ENCODE measurements at places on chromosomes 7 and 10. TPM values are rescaled to one million over a fixed set of nuclear protein-coding genes. Genes with fewer than 3 reads are reported as not detected.

DNA sequence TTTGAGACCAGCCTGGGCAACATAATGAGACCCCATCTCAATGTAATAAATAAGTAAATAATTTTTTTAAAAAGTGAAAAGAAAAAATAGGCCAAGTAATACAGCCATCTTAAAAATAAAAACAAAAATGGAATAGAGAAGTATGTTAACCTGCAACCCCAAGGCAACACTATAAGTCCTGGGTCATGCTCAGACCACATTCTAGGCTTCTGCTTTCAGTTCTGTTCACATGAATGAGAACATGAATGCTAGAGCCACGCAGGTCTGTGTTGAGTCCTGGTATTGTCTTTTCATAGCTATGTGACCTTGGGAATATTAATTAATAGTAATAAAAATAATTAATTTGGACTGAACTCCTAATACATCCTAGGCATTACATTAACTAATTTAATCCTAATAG is 284.0 kb downstream of the AUTS2 start:
- DNase-seq: no peak

Gene FAM25A
- not detected for total RNA-seq

GRCh38 chr7:99928994-99929729 is at the start of gene GJC3:
Gene GJC3 (minus strand): TSS chr7:99929620. CDS start chr7:99929620, 0 bp downstream.
- DNase-seq: peak; percentile 52

DNA sequence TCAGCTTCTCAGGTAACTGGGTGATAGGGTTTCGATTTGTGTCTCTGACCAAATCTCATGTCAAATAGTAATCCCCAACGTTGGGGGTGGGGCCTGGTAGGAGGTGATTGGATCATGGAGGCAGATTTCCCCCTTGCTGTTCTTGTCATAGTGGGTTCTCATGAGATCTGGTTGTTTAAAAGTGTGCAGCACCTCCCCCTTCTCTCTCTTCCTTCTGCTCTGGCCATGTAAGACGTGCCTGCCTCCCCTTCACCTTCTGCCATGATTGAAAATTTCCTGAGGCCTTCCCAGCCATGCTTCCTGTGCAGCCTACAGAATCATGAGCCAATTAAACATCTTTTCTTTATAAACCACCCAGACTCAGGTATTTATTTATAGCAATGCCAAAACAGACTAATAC is 21.9 kb upstream of the SMURF1 start:
- DNase-seq: no peak

DNA sequence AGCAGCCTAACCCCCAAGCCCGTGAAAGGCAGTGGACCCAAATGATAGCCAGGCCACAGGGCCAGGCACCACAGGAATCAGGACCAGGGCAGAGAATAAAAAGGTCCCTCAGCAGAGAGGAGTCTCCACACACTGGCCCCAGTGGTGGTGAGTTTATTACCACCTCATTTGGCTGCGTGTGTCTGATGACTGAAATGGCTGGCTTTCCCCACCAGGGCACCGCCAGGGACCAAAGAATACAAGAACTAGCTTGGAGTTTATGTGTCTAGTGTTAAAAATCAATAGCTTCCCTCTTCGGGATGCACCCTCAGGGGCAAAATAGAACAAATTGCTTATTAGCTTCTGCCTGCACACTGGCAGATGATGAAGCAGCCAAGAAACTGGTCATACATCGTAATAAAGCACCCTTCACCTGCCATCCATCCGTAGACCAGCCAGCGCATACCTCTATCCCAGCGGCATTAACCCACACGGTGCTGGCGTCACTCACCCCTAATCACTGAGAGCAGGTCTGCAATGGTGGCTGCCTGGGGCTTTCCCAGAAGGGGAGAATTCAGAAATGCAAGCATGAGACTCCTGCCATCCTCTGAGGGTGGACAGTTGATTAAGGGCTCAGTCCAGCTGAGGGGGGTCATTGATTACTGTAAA is 223.7 kb upstream of the ZMIZ1 start:
- no peak for DNase-seq

DNA sequence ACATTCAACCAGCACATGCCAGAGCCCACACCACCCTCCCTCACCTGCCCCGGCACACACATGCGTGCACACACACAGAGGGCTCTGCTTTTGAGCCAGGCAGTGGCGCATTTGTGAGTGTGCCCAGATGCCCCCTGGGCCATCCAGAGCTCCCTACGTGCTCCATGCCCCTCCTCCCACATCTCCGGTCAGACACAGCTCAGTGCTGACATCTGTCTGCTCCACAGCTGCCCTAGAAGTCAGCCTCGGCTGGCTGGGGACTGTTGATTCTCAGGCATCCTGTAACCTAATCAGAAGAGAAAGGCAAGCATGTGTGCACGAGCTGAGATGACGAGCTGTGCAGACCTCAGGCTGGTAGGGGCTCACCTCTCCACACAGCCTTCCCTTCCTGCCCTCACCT is 135.1 kb downstream of the ZMIZ1 start:
- DNase-seq: no peak

Gene HSPA12A
- total RNA-seq: 16.1 TPM

Gene CACNB2
- total RNA-seq: 0.36 TPM

DNA sequence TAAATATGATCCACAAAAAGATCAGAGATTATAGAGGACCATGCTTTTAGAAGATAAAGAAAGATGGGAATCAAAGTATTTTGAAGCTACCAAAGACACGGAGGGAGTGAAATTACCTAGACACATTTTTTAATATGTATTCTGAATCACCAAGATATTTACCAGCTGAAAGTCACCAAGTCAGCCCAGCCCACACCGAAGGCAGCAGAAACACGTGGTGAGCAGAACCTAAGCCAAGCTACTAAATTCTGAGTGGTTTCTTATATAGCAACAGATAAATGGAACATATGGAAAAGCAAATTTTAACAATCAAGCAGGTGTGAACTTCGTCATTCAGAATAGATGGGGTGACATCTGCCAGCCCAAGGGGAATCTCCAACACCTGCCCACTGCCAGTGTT is 134.7 kb upstream of the AKR1E2 start:
- DNase-seq: no peak

GRCh38 chr7:137943132-137943551 is 58.7 kb downstream of the CREB3L2 start:
- DNase-seq: peak; percentile 98

DNA sequence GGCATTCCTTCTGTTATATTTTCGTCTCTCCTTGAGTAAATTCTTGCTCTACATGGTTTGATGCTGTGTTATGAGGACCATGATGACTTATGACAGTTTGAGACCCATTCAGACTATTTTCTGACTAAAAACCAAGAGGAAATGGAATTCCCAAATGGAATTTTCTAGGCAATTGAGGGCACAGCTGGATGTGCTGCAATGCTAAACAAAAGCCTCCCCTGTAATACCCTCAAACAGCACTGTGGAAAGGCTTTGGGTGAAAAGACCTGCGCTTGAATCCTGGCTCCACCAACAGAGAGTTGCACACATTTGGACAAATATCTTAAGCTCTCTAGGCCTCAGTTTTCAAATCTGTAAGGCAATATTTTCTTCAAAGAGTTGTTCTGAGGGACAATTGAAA is 129.1 kb downstream of the PRKG1 start:
- DNase-seq: no peak
